ENCODE measurements at places on chromosomes 3 and 15.

- DNase-seq, result no peak
Measured at GRCh38 chr15:68249058-68249713, 19.7 kb upstream of the CLN6 start.

DNA sequence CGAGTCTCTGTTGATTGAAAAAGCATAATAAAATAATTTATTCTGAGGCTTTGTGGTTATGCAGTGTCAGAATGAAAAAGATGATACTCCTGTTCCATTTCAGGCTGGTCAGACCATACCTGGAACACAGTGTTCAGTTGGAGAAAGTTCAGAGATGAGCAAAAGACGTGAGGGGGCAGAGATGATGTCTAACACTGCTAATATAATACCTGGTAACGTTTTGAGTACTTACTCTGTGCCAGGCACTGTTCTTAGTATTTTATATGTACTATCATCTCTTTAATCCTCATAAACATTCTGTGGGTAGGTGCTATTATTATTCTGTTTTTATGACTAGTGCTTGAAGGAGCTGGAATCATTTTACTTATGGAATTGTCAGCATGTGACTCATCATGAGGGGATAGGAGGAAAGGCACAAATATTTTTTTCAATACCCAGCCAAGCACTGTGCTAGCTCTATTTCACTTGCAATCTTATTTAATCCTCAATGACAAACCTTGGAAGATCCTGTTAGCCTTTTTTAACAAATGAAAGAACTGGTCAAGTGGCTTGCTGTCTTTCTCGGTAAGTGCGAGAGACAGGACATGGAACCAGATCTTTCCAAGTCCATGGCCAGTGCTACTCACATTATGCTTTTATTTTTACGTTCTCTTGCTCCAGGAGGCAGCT, 31.8 kb downstream of the IQGAP1 start:
- peak; percentile 59 for DNase-seq

DNA sequence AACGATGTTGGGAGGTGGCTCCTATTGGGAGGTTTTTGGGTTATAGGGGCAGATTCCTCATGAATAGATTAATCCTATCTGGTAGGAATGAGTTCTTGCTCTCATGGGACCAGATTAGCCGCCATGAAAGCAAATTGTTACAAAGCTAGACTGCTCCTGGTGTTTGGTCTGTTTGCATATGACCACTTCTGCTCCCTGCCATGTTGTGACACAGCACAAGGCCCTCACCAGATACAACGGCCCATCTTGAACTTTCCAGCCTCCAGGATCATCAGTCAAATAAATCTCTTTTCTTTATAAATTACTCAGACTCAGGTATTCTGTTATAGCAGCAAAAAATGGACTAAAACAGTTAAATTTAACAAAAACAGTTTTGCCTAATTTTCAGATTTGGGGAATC, 34.4 kb downstream of the TRIM42 start:
- no peak for DNase-seq

DNA sequence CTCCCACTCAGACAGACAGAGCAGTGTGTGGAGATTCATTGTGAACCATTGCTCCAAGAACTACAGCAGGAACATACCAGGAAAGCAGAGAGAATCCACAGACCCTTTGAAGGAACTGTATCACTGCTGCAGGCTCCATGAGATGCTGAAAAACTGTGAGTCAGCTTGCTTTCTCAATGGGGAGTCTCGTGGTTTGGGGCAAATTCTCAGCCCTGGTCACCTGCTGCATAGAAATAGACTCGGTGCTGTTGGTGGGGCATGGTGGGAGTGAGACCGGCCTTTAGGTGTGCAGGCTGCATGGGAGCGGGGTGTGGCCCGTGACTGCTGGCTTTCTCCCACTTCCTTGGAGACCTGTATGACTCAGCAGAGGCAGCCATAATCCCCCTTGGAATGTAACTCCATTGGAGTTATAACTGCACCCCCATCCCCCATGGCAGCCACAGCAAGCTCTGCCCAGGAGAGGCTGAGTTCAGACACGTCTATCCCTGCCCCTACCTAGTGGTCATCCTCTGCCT, 35.6 kb downstream of the ALCAM start:
- no peak for DNase-seq

GRCh38 chr3:14512281-14512941, 27.7 kb downstream of the GRIP2 start:
- no peak for DNase-seq

DNA sequence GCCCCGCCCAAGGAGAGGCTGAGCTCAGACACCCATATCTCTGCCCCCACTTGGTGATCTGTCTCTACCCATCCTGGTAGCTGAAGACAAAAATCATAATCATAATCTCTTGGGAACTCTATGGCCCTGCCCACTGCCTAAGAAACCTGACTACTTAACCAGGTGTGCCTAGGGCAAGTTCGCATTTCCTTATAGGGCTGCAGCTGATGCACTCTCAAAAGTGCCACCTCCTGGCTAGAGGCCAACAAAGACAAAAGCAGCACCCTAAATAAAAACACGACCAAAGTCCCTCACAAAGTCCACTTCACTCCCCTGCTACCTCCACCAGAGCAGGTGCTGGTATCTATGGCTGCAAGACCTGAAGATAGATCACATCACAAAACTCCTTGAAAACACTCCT, 250.4 kb upstream of the SLITRK3 start:
- DNase-seq, result no peak

GRCh38 chr3:123412811-123413604, 35.9 kb downstream of the ADCY5 start:
- no peak for DNase-seq

- no peak for DNase-seq
Measured at GRCh38 chr15:79994615-79995014, 23.6 kb upstream of the BCL2A1 start.

DNA sequence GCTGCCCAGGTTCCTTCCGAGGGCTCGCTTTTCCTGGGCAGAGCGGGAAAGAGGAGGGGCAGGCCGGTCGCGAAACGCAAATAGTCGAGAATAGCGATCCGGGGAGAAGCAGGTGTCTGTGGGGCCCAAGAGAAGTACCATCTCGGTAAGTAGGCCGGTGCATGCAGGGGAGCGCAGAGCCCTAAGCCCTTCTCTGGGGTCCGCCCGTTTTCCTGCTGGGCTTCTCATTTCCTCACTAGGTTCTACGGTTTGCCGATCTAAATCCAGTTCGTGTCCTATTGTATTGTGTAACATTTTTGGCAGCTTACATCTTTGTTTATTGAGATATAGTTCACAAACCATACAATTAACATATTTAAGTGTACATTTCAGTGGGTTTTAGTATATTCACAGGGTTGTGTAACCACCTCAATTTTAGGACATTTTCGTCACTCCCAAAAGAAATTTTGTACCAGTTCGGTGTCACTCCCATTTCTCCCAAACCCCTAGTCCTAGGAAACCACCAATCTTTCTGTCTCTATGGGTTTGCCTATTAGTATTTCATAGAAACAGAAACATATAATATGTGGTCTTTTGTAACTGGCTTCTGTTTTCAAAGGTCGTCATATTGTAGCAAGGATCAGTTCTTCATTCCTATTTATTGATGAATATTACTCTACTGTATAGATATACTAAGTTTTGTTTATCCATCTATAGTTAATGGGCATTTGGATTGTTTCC, 6.8 kb upstream of the TRIM69 start:
- no peak for DNase-seq

DNA sequence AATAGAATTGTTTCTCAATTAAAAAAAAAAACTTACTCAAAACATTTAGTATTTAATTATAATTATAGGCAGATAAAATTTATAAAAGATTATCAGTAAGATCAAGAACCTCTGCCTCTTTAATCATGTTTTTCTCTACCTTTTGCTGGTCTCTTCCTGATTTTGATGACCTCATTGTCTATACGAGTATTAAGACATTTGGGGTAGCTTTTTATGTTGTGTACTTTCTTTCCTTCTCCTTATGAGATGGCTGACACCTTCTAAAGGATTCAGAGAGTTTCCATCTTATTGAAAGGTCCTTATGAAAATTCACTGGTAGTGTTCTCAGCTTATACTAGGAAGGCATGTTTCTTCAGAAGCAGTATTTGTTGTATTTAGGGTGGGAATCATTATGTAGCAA, 426.3 kb downstream of the LPP start:
- no peak for DNase-seq

DNA sequence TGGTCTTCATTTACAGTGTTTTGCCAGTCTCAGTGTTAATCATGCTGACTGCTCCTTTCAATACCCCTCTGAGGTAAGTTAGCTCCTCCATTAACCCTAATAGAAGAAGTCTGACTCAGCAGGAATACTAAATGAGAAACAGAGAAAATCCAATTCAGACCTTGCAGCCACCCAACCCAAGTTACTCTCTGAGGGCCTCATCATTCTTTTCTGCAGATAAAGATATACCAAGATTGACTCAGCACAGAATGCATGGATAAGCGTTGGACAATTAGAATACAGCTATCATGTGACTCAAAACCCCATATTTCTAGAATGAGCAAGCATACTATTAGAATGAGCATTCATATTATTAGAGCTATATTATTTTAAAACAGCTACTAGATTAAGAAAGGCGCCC, 389.1 kb upstream of the SGO1 start:
- no peak for DNase-seq

DNA sequence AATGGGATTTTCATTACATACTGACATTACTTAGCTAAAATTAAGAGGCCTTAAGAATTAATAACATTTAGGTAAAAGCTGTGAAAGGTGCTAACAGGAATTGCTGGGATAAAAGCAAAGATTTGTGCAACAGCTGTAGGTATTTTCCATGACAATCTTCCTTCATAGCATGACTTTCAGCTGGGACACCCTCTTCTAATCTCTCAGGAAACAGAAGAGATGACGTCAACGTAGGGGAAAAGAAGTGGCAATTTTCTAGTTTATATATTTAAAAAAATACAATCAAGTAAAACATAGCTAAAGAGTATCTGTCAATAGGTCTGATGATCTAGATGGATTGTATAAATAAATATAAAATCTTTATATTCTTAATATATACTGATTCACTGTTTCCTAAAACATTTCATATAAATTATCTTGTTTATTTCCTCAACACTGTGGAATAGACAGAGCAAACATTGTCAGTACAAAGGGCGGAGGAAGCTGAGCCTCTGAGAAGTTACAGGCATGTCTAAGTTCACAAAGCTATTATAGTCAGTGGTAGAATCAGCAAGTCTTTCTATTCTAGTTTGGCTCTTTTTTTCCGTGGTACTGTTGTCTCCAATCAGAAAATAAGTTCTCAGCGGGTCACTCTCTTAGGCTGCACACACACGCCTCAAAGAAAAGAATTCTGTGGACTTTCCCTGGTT, 217.0 kb downstream of the P3H2 start:
- no peak for DNase-seq

DNA sequence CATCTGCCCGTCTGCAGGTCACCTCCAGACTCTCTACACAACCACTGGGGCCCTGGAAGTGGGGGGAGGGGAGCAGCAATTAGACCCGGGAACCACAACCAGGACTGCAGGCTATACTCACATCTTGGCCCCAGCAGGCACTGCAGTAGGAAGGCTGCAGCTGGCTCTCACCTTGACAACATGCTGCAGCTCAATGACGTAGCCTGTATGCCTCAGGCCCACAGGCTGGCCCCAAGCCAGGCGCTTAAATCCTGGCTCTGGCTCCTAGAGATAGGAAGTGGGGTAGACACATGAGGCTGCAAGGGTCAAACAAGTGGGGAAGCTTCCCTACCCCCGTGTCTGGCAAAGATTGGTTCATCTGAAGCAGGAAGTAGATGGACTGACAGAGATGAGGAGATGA, 4.6 kb upstream of the QRICH1 start:
- DNase-seq, result no peak

- no peak for DNase-seq
Measured at GRCh38 chr3:5750091-5750490, 562.6 kb downstream of the EDEM1 start.

- DNase-seq, result no peak
Measured at GRCh38 chr3:39346785-39347585, 17.5 kb downstream of the CCR8 start.

- peak; percentile 3 for DNase-seq
Measured at GRCh38 chr15:37880009-37880834, 54.2 kb upstream of the TMCO5A start.

DNA sequence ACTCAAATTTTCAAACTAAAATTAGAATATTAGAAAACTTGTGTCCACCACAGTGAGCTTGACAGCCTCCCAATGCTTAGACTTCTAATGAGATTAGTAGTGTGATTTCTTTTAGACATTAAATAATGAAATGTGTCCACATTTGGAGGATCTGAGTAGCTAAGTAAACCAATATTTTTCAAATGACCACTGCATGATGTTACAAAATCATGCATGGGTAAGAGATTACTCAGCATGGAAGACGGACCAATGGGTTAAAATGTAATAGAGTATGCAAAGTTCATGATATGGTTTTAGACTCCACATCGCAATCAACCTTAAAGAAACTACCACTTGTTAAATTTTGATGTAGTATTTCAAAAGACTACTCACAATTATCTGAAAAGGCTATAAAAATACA, 130.6 kb downstream of the IMPG2 start:
- DNase-seq, result no peak

GRCh38 chr3:177249203-177249602, 51.9 kb upstream of the TBL1XR1 start:
- no peak for DNase-seq

Data from foreskin melanocyte (primary cell).